ENCODE measurements at places on chromosomes 4 and X. TPM values are rescaled to one million over a fixed set of nuclear protein-coding genes. Genes with fewer than 3 reads are reported as not detected.

CXXC4 gene
- total RNA-seq: 4.1 TPM

SSX1 gene
- total RNA-seq: not detected

MAGEC3 gene
- total RNA-seq: not detected

UGT2B11 gene
- total RNA-seq: not detected

CSAG3 gene
- not detected for total RNA-seq

UNC5C gene
- 4.6 TPM for total RNA-seq

TBC1D25 gene
- 11.0 TPM for total RNA-seq

SMIM10L2A gene
- 2.7 TPM for total RNA-seq

CXCR3 gene
- 0.20 TPM for total RNA-seq

ZAR1 gene
- total RNA-seq: not detected

JCHAIN gene
- total RNA-seq: 2.7 TPM

NUDT9 gene
- total RNA-seq: 17.6 TPM

GASK1B gene
- total RNA-seq: 49.9 TPM

SLC10A4 gene
- total RNA-seq: not detected

CENPVL1 gene
- total RNA-seq: not detected

BEX2 gene
- total RNA-seq: 16.4 TPM

CYBB gene
- total RNA-seq: 4.4 TPM

SOX3 gene
- total RNA-seq: not detected

AADAT gene
- total RNA-seq: 1.2 TPM

GLUD2 gene
- 1.4 TPM for total RNA-seq

PF4V1 gene
- total RNA-seq: not detected

NR3C2 gene
- total RNA-seq: 39.9 TPM

CLCN5 gene
- 3.1 TPM for total RNA-seq

BEX3 gene
- 229 TPM for total RNA-seq

APLN gene
- total RNA-seq: 2.3 TPM

TLR3 gene
- 3.5 TPM for total RNA-seq

CENPVL2 gene
- total RNA-seq: not detected

NEXMIF gene
- total RNA-seq: 0.35 TPM

TRIM61 gene
- 1.1 TPM for total RNA-seq

PABPC5 gene
- 1.6 TPM for total RNA-seq

PWWP3B gene
- total RNA-seq: 5.9 TPM

Data from right atrium auricular region (tissue), 2 donors.